ENCODE measurements at places on chromosomes 7 and 10.

DNA sequence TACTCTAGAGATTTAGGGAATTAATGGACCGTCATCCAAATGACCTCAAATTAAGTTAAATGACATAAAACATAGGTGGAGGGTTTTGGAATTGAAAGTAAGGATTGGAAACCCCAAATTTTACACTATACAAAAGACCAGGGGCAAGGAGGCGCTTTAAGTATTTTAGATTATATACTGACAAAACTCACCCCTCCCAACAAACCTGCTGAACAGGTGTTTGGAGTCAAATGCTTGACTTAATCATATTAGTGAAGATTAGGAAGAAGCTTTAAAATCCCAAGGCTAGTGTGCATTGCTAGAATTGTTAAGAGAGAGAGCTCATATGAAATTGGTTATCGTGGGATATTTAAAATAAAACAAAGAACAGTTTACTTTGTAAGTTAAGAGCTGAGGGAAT, at the start of gene GNGT1:
TSS of gene GNGT1 (plus strand) at position 301 of the 400 bp plus-strand sequence. CDS start 180 bp downstream, outside the sequence.
- DNase-seq = no peak

DNA sequence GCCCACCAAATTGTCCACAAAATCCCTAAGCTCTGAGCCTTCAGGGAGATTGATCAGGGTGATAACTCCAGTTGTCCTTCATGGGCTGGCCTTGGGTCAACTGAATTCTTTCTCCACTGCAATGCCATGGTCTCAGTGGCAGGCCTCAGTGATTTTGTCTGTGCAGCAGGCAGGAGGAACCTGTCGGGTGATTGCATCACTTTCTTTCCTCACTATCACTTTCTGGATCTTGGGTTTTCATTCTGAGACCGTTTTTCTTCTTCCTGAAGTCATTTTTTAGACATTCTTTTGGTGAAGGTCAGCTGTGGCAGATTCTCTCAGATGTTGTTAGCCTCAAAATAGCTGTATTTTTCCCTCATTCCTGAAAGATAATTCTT, 28.8 kb upstream of the LCOR start:
- no peak for DNase-seq

GRCh38 chr7:75889826-75890225, 11.0 kb downstream of the RHBDD2 start:
- no peak for DNase-seq

- DNase-seq = no peak
Measured at GRCh38 chr10:80737209-80737608, 199.5 kb downstream of the SH2D4B start.

GRCh38 chr7:105987046-105987445, 24.0 kb downstream of the CDHR3 start:
- peak; percentile 13 for DNase-seq

GRCh38 chr10:68202960-68203353, 29.0 kb downstream of the ATOH7 start:
- DNase-seq = no peak

DNA sequence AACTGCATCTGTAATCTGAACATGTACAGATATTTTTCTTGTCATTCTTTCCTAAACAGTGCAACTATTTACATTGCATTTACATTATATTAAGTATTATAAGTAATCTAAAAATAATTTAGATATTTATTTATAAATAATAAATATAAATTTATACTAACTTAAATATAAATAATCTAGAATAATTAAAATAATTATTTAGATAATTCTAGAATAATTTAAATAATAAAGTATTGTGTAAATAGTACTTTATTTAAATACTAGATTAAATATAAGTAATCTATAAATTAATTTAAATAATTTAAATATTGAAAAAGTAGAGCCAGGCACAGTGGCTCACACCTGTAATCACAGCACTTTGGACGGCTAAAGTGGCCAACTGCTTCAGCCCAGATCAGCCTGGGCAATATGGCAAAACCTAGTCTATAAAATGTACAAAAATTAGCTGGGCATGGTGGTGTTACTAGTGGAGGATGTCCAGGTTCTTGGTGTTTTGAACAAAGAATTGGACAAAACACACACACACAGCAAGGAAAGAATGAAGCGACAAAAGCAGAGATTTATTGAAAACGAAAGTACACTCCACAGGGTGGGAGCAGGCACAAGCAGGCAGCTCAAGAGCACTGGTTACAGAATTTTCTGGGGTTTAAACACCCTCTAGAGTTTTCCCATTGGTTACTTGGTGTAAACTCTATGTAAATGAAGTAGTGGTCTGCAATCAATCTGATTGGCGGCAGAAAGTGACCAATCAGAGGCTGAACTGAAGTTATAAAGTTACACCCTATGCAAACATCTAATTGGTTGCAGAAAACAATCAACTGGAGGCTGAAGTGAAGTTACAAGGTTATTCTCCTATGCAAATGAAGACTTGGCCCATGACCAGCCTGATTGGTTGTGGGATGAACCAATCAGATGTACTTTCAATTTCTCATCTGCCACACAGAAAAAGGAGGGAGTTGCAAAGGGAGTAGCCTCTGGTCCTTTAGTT, 100.2 kb upstream of the SP4 start:
- no peak for DNase-seq

DNA sequence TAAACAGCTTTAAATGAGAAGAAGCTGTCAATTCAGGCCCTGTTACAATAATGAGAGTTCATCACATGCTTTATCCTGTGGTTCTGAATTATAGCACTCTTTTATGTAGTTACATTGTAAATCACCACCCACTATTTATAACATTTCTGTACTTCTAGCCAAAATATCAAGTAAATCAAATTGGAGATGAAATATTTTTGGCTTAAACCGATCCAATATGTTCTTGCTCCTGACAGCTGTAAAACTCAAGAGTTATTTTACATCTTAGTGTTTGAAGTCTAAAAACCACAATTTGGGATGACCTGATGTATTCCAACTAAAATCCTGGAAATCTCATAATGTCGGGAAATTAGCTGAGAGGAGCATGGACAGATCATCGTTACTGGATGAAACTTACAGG, 371.2 kb upstream of the LRRN3 start:
- DNase-seq = no peak

- no peak for DNase-seq
Measured at GRCh38 chr10:101614663-101615524, 26.8 kb downstream of the DPCD start.

DNA sequence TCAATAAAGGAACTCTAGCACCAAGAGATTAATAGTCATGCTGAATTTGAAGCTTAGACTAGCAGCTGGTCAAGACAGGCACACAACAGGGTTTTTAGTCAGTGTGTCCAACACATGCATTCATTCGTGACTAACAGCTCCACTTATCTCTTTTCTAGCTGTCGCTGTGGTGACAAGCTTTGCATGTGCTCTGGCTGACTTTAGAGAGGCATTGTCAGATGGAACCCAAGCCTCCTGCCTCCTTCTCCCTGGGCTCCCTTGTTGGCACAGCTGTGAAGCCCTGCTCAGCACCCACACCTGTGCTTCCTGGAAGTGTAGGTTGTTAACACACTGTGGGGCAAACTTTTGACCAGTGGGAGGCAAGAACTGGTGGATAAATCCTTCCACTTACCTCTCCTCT, 9.8 kb upstream of the AGK start:
- DNase-seq = peak; percentile 27

GRCh38 chr10:11302181-11302580, 284.5 kb downstream of the CELF2 start:
- DNase-seq = no peak

- DNase-seq = no peak
Measured at GRCh38 chr10:29588629-29589421, 45.9 kb downstream of the SVIL start.

DNA sequence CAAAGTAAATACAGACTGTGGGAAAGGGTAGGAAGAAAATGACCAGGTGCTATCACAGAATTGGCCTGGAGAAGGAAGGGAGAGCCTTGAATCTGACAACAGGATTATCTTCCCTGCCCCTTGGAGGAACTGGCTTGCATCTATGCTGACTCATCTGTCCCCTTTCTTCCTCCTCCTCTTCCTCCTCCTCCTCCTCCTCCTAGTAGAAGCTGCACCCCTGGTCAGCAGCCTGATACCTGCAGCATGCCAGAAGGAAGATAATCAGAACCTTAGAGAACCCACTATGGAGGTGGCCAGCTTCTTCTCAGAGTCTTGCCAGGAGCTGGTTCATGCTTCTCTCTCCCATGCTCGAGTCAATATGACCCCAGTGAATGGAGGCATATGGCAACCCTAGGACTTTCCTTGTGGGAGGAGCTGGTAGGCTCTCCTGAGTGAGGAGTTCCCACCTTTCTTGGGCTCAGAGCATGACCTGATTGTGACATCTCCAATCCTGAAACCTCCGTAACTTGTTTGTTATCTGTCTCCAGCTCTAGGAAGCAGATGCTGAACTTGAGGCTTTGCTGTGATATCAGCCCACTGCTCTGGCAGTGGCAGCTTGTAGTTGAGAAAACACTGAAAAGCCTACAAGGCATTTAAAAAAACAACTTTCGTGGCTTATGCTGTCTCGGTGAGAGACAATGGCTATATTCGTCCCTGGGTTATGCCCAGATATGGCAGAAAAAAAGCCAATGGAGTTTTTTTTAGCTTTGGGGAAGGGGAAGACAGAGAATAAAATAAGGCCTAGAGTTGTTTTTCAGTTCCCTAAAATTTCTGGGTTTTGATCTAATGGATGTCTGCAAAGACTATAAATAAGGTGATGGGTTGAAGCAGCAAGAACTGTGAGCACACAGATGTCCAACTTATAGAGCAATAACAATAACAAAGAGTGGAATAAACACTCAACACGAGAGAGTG, 60.6 kb downstream of the CDHR3 start:
- DNase-seq = no peak

- no peak for DNase-seq
Measured at GRCh38 chr10:47287365-47287802, 12.6 kb upstream of the GDF10 start.

GRCh38 chr7:44608916-44609648, 2.7 kb downstream of the OGDH start:
- no peak for DNase-seq

DNA sequence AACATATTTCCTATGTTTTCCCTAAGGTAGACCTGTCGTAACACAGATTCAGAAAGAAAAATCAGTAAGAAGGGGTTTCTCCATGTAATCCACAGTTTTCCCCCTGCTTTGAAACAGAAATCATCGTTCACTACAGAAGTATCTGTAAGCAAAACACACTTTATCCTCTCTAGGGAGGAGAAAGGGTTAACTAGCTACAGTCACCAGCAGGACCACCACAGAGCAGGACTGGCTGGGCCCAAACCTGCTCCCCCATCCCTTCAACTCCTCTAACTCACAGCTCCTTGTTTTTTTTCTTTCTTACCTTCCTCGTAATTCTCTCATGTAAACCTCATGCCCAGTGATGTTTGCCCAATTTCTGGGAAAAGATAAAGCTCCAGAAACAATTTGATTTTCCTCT, 167.7 kb downstream of the RAPGEF5 start:
- DNase-seq = no peak

DNA sequence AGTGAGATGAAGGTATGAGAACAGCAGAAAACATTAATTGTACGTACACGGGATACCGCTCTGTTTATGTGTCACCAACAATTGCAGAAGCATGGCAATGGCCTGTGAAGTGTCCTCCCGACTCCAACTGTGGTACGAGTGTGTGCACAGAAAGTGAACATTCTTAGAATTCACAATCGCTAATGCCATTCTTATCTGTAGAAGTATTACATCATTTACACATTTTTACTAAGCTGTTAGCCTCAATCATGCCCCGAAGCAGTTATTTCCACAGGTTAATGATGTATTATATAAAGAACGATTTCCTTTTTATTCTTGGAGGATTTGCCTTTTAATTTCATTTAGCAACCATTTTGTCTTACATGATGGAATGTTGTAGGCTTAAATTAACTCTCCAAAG, 103.4 kb downstream of the EVX1 start:
- no peak for DNase-seq

GRCh38 chr10:47359626-47360418, 11.7 kb downstream of the RBP3 start:
- no peak for DNase-seq

DNA sequence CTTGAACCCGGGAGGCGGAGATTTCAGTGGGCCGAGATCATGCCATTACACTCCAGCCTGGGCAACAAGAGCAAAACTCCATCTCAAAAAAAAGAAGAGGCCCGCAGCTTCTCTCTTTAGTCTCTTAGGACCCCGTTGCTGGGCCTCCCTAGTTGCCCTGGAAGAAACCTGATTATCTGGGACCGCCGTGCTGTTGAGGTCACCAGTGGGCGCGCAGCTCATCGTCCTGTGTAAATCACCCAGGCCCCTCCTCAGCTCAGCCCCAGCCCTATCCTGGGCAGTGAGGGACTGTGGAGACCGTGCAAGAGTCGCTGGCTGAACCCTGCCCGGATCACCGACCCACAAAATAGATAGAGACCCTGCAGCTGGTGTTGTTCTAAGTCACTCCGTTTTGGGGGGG, 85.0 kb downstream of the UNCX start:
- DNase-seq = no peak

DNA sequence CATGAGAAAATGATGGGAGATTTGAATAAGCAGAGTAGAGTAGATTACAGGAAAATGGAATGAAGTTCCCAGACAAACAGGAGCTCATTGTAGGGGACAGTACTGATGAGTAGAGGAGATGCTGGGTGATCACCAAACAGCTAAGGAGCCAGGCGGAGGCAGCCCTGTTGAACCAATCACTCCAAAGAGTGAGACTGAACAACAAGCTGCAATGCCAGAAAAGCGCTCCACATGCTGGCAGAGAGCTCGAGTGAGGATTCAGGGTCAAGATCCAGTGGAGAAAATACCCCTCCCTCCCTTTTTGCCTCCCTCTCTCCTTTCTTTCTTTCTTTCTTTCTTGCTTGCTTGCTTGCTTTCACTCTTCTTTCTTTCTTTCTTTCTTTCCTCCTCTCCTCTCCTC, 133.3 kb downstream of the PFKFB3 start:
- no peak for DNase-seq

- no peak for DNase-seq
Measured at GRCh38 chr10:51510231-51510630, 189.2 kb downstream of the CSTF2T start.

- no peak for DNase-seq
Measured at GRCh38 chr10:16381083-16381482, 55.7 kb upstream of the PTER start.

DNA sequence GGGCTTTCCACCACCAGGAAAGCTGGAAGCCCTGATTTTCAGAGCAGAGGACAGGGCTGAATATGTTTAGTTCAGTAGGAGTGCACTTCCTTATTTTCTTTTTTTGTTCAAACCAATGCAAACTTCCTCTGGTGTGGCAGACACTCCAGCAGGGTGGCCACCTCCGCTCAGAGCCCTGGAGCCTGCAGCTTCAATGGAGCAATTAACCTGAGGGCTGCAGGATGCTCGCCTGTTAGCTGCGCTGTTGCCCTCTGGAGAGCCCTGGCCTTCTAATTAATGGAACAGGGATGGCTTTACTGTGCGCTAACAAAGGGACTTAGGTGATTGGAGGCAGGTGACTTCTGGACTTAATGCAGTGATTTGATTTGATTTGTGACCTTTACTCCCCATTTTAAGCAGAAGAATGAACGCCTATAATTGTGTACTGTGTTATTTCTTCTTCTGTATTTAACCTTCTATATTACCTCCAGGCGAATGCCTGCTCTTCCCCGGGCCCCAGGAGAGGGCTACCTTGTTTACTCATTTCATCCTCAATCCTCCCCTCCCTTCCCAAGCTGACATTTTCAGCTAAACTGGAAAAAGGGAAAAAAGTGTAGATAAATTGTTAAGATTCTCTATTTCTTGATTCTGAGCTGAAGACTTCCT, 123.0 kb upstream of the CTBP2 start:
- DNase-seq = no peak
